ENCODE measurements at places on chromosomes 5 and 9.

DNA sequence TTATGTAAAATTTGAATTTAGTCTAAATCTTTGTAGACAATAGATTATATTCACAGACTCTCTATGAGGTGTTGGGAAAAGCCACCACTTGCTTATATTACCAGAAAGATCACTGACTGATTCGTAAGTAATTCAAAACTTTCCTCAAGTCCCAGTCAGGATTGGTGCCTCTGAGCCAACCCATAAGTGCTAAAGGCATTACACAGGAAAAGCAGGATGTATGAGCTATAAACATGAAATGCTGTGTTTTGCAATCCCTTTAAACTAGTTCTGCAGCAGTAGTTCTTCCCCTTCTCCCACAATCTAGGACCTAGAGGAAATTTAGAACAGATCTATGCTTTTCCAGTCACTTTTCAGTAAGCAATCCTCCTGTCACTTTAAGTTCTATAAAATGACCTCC is 48.0 kb downstream of the SHLD3 start:
- DNase-seq: no peak

DNA sequence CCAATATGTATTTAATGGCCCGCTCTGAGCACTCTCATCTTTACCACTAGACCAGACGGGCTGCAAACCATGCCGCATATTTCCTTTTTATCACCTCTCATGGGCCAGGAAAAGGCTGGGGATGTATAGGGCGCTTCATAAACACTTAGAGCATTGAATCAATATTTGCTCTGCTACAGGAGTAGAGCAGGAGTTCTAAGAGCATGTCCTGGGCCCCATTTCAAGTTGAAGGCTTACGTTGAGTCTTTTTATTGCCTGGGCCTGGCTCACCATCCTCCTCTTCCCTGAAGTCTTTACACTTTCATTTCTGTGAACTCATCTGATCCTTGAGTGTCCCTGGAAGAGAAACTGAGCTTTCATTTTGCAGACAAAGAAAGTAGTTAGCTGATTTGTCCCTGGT is 112.4 kb downstream of the FSTL4 start:
- DNase-seq: no peak

GRCh38 chr9:116303270-116303669 is 149.7 kb downstream of the PAPPA start:
- DNase-seq: no peak

DNA sequence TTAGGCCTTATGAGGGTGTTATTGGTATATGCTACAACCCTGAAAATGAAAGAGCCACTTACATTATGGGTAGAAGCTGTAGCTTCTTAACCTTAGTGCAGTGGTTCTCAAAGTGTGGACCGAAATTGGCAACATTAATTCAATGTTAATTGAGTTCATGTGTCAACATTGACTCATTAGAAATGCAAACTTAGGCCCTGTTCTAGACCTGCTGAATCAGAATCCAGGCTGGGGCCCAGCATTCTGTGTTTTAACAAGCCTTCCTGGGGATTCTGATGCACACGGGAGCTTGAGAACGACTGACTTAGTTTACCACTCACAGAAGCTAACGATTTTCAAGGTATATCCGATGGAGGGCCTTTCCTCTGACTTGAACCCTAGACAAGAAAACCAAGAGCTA is 7.3 kb downstream of the VLDLR start:
- DNase-seq: no peak

GRCh38 chr9:128193469-128194096 is 2.2 kb upstream of the CIZ1 start:
- DNase-seq: no peak

GRCh38 chr5:38319491-38319890 is 61.1 kb downstream of the EGFLAM start:
- DNase-seq: no peak

DNA sequence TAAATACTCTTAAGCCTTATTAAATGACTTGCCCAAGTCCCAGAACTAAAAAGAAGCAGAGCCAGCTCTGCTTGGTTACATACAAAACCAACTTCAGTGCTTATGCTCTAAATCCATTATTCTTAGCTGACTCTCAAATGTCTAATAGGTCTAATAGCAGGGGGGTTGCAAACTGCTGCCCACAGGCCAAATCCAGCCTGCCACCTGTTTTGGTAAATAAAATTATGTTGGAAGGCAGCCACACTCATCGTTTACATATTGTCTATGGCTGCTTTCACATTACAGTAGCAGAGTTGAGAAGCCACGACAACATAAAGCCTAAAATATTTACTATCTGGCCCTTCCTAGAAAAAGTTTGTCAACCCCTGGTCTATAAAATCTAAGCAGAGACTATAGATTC is 69.0 kb downstream of the KLHL3 start:
- DNase-seq: no peak
